Epithelial cell of esophagus (primary cell): ENCODE measurements at places on chromosomes 4 and X.

GRCh38 chr4:169335331-169335730 lies 64.6 kb upstream of the SH3RF1 start:
- peak; percentile 89 for DNase-seq

- DNase-seq = peak; percentile 31
Observed at GRCh38 chrX:23900220-23900797, 7.4 kb downstream of the APOO start.

GRCh38 chrX:126456136-126456535 lies 96.5 kb downstream of the DCAF12L1 start:
- no peak for DNase-seq

- peak; percentile 66 for DNase-seq
Observed at GRCh38 chr4:38002451-38003071, 42.4 kb downstream of the PTTG2 start.

DNA sequence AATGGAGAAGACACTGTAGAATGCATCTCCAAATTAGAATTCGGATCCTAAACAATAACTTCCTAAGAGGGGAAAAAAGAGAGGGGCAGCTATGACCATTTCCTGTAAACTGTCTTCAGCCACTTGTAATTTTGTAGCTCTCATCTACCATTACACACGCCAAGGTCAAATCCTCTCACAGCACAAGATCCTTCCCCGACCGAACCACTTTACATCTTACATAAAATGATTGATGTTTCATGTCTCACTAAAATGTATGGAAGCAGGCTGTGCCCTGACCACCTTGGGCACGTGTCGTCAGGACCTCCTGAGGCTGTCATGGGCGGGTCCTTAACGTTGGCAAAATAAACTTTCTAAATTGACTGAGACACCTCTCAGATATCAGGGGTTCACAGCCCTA lies 24.1 kb upstream of the PBDC1 start:
- DNase-seq = peak; percentile 17

DNA sequence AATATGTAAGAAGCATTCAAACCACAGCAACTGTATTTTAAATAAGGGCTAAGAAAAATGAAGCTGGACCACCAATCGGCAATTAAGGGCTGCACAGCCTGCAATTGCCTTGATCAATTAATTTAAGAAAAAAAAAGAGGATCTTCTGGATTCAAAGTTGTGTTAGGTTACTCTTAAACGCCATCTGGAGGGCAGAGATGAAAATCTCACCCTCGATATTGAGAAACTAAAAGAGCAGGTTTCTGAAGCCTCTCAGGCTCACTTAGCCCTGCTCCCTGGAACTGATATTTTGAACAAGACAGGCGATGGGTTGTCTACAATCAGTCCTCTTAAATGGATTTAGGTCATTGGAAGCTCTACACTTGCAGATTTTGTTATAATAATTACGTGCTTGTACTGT lies 579.4 kb downstream of the GRXCR1 start:
- no peak for DNase-seq

- DNase-seq = no peak
Observed at GRCh38 chrX:47683184-47683828, 24.3 kb upstream of the UXT start.

DNA sequence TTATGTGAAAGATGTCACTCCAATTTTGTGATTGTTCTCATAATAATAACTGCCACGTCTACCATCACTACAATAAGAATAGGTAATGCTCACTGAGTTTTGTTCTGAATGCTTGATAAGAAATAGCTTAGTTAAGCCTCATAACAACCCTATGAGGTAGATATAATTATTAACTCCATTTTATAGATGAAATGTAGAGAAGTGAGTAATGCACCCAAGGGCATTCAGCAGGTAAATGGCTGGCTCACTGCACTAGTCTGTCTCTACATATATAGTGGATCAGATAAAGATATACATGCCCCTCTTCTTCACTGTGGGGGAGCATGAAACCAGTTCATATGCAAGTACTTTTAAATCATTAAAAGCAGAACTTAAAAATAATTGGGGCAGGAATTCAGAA lies 65.8 kb upstream of the SLC4A4 start:
- DNase-seq = no peak

DNA sequence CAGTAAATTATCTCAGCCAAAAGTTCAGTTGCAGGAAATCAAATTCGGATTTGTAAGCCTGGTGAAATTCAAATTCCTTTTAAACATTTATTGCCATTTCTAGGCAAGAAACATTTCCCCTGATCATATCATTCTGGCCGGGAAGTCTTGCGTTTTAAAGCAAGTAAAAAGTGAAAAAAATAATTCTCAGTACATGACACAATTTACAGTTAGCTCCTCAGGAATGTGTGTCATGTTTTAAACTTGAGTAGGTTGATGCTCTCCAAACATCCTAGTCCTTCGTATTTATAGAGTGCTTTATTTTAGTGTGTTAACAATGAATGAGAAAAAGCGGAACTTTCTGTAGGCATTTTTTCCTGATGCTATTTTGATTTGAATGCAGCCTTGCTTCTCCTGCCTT lies 158.3 kb upstream of the SCML1 start:
- no peak for DNase-seq

DNA sequence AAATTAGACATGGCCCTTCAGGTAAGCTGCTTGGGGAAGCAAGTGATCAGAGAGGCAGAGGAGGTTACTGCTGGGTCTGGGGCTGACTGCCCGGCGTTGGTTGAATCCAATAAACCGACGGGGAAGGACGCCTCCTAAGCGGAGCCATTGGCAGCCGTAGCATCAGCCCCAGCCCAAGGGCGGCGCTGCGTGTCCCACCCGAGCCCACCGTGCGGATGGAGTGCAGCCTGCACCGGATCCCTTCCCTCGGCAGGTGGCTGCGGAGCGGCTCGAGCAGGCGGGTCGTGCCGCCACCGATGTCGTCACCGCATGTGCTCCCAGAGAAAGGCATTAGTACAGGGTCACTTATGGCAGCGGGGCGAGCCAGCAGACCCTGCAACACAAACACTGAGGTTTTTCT lies 82.1 kb downstream of the ALPK1 start:
- DNase-seq = no peak

DNA sequence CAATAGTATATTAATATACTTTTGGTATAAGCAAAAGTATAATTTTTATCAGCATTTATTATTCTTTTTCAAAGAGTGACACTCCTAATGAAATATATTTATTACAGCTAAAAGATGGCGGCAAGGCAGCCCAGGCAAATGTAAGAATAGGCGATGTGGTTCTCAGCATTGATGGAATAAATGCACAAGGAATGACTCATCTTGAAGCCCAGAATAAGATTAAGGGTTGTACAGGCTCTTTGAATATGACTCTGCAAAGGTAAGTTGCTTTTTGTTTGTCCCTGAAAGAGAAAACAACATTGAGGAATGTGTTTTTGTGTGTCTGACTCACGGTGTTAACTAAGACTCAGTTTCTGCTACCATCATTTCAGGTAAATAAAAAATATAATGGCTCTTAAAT lies 71.9 kb downstream of the PDLIM5 start:
- DNase-seq = peak; percentile 80

GRCh38 chr4:13985837-13986236 lies 358.3 kb upstream of the BOD1L1 start:
- no peak for DNase-seq

- no peak for DNase-seq
Observed at GRCh38 chrX:127726227-127726626, 326.0 kb downstream of the ACTRT1 start.

GRCh38 chr4:100979736-100980135 lies 367.6 kb downstream of the PPP3CA start:
- no peak for DNase-seq

DNA sequence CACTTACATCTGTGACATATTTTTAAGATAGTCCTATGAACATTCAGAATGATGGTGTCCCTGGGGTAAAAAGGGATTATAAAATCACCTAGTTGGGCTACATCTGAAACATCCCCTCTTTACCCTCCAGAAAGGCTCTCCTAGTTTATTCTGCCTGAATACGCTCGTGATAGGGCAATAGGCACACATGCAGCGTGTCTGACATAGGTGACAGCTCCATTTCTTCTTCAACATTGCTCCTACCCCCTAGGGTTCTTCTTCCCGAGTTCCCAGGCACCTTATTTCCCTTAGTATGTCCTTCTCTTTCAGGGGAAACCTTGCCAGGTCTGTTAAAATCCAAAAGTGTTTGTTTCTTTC lies 27.1 kb upstream of the CFAP299 start:
- no peak for DNase-seq

GRCh38 chr4:80195441-80196140 lies 1.7 kb upstream of the PRDM8 start:
- DNase-seq = no peak

DNA sequence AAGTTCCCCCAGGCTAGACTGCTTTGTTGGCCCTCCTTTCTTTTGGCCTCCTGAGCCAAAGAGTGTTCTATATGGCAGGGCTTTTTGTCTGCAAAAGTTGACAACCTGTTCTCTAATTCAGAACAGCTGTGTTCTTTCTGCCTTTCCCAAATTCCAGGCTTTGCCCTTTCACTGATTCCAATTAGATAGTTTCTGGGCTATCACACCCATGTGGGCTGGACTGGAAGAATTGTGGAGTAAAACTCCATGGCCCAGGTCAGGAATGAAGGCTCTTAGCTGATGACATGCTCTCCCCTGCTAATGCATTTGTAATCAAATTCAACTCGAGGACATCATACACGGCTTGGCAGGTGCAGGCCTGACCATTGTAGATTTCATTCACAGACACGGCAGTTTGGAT lies 19.4 kb downstream of the BMP3 start:
- DNase-seq = no peak

DNA sequence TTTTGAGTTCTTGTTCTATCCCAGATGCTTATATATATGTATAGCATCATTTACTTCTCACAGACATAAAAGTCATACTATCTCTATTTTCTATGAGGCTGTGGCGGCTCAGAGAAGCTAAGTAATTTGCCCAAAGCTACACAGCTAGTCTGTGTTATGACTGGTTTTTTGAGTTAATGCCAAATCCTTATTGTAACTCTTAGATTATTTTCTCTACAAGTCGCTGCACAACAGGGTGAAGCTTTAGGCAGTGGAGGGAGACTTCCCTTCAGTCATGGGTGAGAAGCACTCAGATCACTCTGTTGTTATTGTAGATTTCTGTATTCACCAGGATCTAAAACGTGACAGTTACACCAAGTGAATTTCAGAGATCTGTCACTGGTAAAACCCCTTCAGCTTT lies 48.1 kb downstream of the WWC2 start:
- peak; percentile 59 for DNase-seq
